ENCODE measurements at places on chromosomes 13 and 19.

- no peak for DNase-seq
These were observed 27.4 kb upstream of the GPR12 start for GRCh38 chr13:26787961-26788360.

- DNase-seq, result peak; percentile 64
These were observed 29.4 kb downstream of the RFXAP start for GRCh38 chr13:36848199-36848982.

GRCh38 chr19:32924200-32924599 is 47.6 kb downstream of the CEP89 start:
- no peak for DNase-seq

DNA sequence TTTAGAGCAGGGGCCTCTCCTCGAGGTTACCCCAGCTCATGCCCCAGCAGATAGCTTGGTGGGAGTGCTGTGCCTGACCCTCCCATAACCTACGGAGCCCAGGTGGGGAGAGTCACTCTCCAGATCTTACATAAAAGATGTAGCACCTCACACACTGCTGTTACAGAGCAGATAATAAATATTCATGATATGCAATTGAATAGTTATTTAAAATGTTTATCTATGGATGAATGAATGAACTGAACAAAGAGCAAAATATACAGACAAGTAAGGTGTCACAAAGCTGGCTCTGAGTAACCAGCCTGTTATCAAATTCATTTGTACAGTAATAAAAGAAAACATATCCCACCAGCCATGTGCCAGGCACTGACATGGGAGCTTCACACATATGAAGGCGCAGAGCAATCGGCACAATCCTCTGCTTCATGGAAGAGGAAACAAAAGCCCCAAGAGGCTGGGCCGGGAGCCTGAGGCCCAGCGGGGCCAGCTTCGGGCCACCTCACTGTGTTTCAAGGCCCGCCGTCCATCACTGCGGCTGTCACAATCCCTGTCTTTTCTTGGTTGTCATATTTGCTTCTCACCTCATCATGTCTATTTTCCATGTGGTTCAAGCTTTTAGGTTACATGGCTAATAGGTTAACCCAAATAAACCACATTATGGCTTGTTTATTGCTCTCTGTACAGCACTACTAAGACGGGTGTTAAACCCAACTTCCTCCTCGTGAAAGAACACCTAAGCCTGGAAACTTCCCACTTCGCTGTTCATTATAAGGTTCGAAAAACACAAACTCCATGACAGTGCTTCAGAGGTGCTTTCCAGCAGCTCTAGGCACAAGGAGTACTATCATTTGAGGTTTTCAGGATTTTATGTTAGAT is 78.4 kb downstream of the IRS2 start:
- no peak for DNase-seq

DNA sequence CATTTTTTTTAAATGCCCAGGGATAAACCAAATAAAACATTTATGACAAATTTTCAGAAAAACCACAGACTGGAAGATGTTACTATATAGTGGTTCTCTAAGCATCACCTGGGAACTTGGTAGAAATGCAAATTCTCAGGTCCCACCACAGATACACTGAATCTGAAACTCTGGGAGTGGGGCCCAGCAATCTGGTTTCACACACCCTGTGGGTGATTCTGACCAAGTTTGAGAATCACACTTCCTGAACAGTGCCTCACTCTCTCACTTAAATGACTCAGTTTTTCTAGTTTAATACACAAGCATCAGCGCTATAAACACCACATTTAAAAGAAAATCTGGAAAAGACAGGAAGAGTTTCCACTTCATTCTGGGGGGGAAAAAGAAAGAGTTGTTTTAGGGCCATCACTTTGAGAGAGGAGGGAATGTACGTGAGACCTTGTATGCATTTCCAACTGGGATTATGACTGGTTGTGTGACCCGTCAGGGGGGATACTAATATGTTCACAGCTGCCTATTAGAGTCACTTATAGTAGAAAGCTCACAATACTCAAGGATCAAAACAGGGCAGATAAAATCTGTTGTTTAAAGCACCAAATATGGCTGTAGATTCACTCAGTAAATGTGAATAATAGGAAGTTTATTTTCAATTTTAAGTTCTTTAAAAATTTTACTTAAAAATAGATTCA is 567.7 kb downstream of the GPC6 start:
- DNase-seq, result no peak

GRCh38 chr19:8513036-8513686 is 806 bp downstream of the ZNF414 start:
- no peak for DNase-seq

DNA sequence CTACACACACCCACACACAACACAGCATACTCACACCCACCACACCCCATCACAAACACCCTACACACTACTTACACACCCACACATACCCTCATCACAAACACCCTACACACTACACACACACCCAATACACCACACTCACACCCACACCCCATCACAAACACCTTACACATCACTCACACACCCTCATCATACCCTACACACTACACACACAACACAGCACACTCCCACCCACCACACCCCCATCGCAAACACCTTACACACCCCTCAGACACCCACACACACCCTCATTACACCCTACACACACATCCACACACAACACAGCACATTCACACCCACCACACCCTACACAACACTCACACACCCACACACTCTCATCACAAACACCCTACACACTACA is 15.8 kb downstream of the PEPD start:
- no peak for DNase-seq

DNA sequence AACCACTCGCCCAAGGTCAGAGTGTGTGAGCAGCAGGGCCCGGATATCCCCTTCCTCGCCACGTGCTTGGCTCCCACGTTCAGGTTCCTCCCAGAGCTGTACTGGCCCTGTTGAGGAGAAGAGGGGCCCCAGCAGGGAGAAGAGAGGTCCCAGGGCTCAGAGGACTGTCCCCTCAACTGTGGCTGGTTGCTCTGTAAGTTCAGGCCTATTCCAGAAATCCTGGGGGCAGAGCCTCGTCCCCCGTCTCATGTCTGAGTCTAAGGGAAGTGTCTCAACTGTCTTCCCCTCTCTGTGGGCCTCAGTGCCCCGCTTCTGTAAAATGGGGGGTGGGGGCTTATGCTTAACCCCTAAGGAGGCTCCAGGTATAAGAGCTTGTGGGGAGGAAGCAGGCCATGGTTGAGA is 3.9 kb downstream of the PPP5C start:
- DNase-seq, result no peak

- peak; percentile 66 for DNase-seq
These were observed 660.4 kb upstream of the KLF12 start for GRCh38 chr13:74794582-74794981.

DNA sequence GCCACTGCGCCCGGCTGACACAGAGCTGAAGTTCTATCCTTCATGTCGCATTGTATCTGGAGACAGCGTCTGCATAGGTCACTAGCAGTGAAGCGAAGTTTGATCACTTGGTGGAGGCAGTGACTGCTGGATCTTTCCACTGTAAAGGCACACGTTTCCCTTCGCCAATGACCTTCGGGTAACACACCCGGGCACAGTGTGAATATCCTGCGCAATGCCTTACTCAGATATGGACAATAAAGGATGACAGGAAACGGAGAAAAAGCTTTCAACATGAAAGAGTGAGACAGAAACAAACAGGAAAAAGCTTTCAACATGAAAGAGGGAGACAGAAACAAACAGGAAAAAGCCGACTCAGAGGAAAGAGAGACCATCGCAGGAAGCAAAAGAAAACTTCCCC is 17.1 kb downstream of the ARL11 start:
- DNase-seq, result no peak

- no peak for DNase-seq
These were observed 14.9 kb downstream of the MRPS31 start for GRCh38 chr13:40756042-40756441.

DNA sequence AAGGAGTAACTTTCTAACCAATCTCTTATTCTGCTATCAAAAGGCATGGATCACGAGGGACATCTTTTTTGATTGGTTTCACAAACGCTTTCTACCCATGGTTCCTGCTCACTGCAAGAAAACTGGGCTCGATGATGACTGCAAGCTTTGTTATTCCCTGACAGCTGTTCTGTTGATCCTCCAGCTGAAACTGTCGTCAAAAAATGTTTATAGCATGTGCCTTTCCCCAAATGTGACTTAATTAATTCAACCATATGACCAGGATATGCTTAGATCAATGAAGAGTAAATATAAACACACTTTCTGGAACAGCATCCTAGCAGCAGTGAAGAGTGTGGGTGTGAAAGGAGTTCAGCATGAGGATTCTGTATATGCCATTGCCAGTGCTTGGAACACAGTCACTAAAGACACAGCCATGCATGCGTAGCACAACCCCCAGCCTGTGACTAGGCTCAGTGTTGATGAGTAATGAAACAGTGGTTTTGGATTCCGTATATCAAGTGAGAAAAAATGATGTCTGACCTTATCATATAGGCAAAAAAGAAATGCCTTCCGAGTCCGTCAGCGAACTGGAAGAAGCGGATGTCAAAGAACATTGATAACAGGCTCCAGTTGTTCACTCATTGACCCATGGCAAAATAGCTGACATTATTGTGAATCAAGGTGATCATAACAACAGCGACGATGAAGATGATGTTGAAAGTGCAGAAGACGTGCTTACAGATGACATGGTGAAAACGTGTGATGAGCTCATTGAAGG is 347.4 kb downstream of the FGF9 start:
- DNase-seq, result peak; percentile 43

GRCh38 chr19:17209126-17210036 is 5.8 kb upstream of the USE1 start:
- peak; percentile 89 for DNase-seq

GRCh38 chr13:110366733-110367132 is 59.6 kb downstream of the COL4A2 start:
- no peak for DNase-seq

DNA sequence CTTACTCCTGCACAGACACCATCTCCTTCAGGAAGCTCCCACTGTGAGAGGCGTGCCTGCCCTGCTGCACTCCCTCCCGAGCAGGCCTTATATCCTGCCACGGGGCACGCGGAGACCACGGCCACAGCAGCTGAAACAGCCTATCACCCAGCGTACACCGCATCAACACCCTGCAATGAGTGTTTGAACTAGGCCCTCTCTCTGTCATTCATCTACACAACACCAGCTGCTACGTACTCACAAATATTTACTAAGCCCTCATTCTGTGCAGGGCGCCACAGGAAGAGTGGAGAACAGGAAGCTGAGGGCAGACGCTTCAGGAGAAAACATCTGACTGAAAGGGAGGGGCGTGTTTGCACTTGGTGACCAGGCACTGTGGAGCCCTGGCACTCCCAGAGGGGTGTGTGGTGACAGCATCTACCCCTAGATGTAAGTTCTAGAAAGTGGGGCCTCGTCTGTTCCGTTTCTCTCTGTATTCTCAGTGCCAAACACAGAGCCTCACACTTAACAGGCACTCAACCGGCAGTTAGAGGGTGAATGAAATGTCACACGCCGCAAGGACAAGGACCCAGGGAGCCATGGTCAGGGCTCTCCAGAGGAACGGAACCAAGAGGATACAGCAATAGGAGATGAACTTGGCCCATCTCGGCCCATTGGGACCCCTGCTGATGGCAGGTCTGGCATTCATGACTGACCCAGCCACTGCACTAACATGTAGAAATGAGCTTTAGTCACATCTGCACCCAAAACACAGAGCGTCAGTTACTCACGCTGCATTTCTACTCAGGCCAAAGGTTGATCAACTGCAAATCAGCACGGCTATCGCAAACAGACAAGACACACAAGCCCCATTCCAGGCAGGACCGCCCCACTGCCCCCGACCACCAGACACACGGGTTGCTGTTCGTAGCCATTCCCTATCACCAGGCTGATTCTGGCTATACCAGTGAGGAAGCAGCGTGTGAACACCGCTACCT is 15.7 kb downstream of the RANBP3 start:
- peak; percentile 16 for DNase-seq
